Caudate nucleus (tissue), 63 donors: ENCODE measurements at places on chromosomes 16 and 17.

DNA sequence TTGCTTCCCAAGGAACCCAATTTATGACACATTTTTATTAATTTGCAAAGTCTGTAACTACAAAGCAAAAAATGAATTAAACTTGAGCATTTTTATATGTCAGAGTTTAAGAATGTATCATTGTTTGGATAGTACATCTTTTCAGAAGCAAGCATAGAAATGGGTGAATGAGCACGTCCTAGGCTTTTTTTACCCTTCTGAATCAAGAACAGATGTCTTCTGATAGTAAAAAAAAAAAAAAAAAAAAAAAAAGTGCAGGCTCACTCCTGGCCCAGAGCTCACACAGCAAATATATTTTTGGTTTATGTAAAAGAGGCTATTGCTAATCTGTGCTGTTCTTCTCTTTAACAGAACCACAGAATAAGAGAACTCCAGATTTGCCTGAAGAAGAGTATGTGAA, 6.3 kb downstream of the TERF2IP start:
- DNase-seq, result no peak

DNA sequence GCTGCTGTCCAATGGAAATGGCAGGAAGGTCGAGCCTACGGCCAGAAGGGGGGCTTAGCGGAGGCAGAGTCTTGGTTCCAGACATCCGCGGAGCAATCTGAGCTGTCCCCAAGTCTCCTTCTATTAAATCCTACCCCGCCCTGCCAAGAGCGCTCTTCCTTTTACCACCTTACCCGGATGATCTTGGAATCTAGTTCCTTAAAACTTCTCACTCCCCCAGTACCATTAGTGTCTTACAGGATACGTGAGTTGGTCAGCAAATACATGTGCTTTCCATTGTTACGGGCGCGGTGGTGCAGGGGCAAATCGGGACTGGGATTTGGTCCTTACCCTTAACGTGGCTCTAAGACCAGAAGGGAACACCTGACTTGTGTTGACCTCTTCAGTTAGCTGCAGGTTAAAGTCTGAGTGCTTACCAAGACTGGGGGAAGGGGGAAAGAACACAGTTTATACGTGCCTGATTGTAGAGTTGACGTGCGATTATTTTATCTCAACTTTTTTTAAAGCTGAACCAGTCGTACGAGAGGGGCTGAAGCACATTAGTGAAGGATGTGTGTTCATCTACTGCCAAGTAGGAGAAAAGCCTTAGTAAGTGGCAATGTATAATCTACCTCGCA, 495 bp downstream of the TXNDC17 start:
- no peak for DNase-seq

GRCh38 chr16:12961626-12962025, 60.2 kb downstream of the SHISA9 start:
- no peak for DNase-seq

DNA sequence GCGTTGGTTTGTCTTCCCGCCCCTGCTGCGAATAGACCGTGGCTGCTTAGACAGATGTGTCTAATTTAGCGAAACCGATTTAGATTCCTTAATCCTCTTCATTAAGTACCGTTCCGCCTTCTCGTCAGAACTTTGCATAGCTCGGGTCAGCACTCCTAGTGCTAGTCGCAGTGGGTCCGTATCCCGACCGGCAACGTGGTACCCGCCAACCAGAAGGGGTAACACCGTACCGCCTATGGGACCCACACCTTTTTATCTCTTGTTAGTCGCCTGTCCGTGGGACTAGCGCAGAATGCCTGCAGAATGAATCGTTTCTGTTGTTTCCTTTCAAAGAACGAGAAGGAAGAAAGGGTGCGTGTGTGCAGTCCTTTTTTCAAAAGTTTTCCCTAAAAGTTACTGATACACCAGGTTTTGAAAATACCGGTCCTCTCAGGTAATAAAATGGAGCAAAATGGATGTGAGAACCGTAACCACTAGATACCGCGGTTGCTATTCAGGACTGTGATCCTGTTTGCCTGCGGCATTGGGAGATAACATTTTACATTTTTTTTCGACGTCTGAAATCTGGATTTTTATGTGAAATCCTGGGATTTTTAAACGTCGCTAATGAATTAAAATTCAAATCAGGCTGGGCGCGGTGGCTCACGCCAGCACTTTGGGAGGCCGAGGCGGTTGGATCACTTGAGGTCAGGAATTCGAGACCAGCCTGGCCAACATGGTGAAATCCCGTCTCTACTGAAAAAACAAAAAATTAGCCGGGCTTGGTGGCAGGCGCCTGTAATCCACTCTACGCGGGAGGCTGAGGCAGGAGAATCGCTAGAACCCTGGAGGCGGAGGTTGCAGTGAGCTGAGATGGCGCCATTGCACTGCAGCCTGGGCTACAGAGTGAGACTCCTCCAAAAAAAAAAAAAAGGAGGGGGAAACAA, 998 bp upstream of the SRSF1 start:
- no peak for DNase-seq

DNA sequence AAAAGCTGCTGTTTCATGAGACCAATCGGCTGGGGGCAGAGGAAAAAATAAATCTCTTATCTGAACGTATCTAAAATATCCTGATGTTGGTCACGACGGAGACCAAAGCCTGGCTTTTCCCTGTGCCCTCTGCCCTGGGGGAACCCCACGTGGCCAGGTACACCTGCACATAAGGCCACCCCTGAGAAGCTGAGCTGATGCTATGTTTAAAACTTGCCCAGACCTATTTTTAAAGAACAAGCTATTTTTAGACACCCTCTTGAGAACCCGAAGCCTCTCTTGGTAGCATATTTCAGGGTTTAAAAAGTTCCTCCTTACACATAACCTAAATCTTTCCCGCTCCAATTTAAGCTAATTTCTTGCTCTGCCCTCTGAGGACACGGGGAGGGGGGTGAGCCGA, 210.4 kb downstream of the GSG1L start:
- DNase-seq, result no peak

GRCh38 chr16:12027558-12028287, 51.2 kb downstream of the SNX29 start:
- no peak for DNase-seq

- DNase-seq, result no peak
These were observed 10.9 kb downstream of the CACNB1 start for GRCh38 chr17:39186481-39187002.

DNA sequence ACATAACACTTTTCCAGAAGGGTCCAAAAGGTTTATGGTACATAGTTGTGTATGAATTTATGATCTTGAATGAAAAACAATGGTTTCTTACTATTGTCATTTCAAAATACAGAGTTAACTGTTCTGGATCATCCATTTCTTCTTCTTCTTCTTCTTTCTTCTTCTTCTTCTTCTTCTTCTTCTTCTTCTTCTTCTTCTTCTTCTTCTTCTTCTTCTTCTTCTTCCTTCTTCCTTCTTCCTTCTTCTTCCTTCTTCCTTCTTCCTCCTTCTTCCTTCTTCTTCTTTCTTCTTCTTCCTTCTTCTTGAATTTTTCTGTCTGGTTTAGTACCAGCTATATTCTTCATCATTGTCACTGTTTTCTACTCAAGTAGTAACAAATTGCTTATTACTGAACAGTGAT, 47.8 kb downstream of the TNRC6C start:
- no peak for DNase-seq

- no peak for DNase-seq
These were observed 84.1 kb upstream of the DNAJA2 start for GRCh38 chr16:47057630-47057993.

GRCh38 chr16:66926171-66926947, 1.0 kb upstream of the RRAD start:
- DNase-seq, result no peak

DNA sequence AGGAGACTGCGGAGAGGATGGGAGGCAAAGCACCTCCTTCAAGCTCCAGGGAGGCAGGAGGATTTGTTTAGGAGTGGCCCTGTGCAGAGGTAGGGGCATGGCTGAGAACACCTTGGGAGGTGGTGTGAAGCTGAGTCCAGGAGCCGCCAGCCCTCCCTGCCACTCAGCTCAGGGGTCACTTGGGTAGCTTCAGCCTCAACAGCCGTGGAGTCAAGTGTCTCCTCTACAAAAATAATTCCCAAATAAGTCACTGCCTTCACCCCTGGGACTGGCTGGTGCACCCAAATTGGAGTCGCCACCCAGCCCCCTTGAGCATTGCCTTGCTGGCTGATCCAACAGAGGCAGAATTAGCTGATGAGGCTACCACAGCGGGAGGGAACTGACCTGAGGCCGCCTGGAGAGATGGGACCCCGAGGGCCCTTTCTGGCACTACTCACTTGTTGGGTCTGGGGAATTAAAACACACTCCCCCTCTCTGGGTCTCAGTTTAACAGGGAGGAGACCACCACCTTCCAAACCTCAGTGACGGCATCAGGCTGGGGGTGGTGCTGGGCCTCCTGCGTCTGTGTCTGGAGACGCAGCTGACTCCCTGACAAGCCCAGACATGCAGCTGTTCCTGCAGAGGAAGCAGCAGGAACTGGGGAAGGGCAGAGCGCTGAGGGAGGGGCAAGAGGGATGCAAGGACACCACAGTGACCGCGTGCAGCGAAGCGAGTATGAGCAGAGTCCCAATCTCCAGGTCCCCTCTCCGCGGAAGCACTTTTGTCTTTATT, 87.9 kb upstream of the TOB1 start:
- no peak for DNase-seq
